T-helper 22 cell (primary cell): ENCODE measurements at places on chromosomes 12 and 14.

- DNase-seq = no peak
These were observed 174.7 kb upstream of the DAAM1 start for GRCh38 chr14:59013672-59014298.

- DNase-seq = no peak
These were observed 20.4 kb upstream of the LRFN5 start for GRCh38 chr14:41586237-41586636.

GRCh38 chr14:93185349-93185720, 218 bp downstream of the LYSET start:
- no peak for DNase-seq

- no peak for DNase-seq
These were observed 1.1 kb downstream of the KMT2D start for GRCh38 chr12:49059299-49060171.

GRCh38 chr12:108712925-108713203, 18.5 kb downstream of the CORO1C start:
- DNase-seq = no peak

GRCh38 chr12:78898416-78898815, 33.8 kb downstream of the SYT1 start:
- DNase-seq = no peak

- DNase-seq = no peak
These were observed 5.9 kb downstream of the OAS3 start for GRCh38 chr12:112944024-112944690.

- DNase-seq = no peak
These were observed 75.6 kb upstream of the SLC24A4 start for GRCh38 chr14:92247341-92247740.

GRCh38 chr12:18684430-18684829, 53.4 kb downstream of the PLCZ1 start:
- DNase-seq = no peak

GRCh38 chr14:35705636-35706035, 103.5 kb downstream of the RALGAPA1 start:
- no peak for DNase-seq

GRCh38 chr14:104130974-104131651, 7.3 kb upstream of the KIF26A start:
- no peak for DNase-seq

DNA sequence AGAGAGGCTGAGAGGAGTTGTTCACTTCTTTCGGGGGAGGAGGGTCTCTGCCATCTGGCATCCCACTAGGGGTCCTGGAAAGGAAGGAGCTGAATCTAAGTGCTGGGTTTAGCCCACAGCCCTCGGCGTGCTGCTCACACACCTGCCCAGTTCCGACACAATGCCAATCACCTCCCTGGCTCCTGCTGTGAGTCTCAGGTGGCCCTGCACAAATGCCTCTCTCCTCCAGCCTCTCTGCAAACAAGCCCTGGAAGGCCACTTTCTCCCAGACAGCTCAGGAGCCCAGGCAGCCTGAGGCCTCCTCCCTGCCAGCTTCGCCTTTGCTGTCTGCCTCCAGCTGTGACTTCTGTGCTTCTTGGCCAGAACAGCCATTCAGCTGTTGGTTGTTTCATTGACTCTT, 51.2 kb downstream of the SMIM41 start:
- no peak for DNase-seq

- DNase-seq = no peak
These were observed 94.4 kb downstream of the DAD1 start for GRCh38 chr14:22494486-22495135.

- no peak for DNase-seq
These were observed 131.7 kb upstream of the CPNE8 start for GRCh38 chr12:39037115-39037514.

DNA sequence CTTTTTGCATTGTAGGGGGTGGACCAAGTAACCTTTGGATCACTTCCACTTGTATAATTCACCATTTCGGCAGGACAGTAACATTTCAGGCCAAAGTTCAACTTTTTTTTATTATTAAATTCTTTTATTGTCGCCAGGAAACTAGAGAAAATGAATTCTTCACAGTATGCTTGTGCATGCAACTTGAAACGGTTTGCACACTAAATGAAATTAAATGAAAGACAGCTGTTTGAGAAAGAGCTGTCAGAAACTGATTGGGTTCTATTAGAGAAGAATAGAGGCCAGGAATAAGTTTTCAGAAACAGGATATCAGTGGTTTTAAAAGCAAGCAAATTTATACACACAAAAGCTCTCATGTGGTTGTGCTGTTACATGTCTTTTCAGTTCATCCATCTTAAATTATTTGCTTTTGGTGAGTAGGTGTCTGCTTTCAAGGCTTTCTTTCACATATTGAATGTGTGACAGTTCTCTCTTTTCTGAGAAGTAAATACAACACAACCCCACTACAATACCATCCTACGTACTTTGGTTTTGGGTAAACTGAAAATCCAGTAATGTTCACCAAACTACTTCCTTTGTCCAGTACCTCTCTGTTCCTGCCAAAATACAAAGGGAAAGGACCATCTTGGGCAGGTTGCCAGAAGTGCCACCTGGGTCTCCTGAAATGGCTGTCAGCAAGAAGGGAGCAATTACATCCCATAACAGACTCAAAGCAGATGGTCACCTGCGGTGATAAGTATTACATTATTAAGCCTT, 291.7 kb downstream of the RAD51B start:
- no peak for DNase-seq

DNA sequence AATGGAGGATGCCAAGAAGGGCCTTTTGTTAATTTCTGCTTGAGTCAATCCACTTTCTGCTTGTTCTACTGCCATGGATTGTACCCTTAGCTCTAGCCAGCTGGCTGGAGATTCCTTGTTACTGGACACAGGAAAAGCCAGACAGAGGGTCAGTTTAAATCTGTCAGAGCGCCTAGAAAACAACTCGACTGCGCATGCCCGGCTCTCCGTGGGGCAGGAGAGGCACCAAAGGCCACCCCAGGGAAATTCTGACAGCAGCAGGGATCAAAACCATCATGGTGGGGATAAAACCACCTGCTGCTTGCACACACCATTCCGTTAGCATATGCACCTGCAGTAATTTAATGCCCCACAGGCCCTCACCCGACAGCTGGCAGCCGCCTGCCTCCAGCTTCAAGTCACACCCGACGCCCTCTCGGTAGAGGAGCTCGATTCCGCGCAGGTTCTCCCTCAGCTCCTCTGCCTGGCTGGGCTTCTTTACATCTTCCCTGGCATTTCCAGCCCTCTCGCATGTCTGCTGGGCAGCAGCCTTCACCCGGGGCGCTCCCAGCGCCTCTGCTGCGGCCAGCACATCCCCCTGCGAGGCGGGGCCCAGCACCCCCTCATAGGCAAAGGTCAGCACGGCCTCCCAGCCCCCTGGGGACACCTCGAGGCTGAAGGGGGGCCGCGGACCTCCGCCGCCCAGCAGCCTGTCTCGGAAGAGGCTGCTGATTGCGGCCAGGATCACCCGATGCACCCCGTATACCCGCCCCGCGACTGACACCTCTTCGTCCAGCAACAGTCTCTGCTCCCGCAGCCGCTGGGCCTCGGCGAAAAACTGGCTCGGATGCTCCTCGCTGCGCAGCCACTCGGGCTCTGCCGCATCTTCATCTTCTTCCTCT, 1.0 kb downstream of the KLHL33 start:
- no peak for DNase-seq

DNA sequence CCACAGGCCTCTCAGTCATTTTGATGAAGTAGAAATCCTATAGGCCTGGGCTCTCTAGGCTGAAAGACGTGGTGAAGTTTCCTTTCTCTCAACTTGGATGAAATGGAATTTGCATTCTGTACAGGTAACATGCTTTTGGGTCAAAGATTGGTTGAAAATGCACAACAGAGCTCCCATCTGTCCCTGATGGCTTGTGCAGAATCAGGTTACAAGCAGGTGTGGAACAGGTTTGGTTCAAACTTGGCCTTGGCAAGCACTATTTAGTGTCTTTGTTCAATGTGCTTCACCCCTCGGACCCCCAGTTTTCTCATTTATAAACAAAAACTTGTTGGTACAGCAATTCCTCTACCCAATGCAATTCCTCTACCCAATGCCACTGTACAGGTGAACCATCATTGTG, 1493.0 kb downstream of the AACS start:
- no peak for DNase-seq

GRCh38 chr12:110253176-110253575, 27.9 kb upstream of the ATP2A2 start:
- no peak for DNase-seq

DNA sequence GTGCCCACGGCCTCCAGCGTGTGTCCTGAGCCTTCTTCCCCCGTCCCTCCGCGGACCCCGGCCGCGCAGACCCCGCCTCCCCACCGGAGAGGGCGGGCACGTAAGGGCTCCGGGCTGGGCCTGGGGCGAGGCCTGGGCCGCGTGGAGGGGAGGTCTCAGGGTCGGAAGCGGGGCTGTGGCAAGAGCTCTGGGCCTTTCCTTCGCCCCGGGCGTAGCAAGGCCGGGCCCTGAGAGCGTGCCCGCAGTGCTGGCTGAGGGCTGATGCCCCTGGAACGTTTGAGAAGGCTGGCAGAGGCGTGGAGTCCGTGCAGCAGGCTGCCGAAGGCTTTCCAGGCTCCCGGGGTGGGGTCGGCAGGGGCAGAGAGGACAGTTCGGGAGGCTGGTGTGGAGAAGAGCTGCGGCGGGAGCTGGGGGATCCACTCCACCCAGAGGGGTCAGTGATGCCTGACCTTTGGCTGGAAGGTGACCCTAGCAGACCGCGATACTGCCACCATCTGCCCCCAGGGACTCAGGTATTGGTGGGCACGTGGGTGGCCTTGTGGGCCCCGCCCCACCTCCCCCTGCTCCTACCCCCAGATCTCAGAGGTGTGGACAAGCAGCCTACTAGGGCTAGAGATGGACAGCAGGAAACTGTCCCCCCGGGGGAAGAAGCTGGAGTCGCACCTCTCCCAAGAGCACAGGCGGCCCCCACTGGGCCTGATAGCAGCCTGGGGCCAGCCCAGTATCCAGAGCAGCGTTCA, 558 bp downstream of the TEX22 start:
- DNase-seq = no peak

GRCh38 chr12:58425481-58426392, 484.4 kb downstream of the ATP23 start:
- DNase-seq = no peak

DNA sequence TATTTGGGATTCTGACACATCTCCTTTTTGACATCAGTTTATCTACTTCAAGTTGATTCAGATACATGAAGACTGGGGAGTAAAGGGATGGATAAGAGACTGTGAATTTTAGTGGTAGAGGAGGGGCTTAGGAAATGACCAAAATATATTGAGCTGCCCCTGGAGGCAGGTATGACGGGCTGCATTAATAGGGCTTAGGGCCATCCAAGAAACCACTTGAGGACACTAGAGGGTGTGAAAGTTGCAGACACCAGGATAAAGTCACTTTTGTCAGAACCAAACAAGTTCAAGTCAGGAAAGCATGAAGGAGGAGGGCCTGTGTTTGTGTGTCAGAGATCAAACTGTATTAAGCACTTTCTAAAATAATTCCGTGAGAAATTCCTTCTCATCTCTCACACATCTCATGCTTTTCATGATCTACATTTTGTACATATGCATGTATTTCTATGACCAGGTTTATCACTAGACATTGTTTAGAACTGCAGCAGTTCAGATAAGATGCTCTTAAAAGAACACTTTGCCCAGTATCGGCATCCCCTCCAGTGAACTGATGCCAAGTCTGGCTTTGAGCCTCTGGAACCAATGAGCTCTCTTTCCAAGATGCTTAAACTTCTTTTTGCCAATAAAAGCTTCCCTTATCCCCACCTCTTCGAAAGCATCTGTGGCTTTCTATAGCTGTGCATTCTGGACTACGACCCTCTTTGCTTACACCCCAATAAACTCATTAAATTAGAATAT, 136.9 kb downstream of the SLC38A1 start:
- no peak for DNase-seq

DNA sequence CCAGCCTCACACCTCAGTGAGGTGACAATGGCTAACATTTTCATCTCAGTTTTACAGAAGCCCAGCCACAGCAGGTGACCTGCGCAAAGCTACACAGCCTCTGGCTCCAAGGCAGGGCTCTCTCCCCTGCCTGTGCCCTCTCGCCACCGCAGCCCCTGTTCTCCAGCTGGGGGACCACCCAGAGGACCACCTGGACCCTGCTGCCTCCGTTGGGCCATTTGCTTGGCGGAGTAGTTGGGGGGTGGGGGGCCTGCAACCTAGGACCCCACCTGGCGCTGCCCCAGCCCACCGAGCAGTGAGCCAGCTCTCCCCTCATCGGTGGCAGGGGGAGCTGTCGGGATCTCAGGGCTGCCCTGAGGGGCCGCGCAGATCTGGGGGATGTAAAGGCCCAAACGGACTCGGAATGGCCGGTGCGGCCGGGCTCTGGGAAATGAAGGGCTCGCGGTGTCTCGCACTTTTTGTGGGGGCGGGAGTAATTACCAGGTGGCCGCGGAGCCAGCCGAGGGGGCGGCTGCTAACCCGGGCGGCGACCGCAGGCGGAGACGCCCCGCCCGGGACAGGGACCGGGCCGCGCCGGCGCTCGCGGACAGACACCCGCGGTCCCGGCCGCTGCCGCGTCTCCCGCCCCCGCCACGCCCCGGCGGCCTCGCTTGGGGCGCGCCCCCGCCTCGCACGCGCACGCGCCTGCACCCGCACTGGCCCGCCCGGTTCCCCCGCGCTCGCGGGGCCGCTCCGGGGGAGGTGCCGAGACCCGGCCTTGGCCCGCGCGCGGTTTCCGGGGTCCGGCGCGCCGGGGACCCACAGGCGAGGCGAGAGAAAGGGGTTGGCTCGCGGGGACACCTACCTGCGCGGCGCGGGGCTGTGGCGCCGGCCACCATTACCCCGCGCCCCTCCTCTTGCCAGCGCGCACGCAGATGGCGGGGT, 8.6 kb upstream of the GPR68 start:
- no peak for DNase-seq
